ENCODE measurements at places on chromosomes 7 and 10. TPM values are rescaled to one million over a fixed set of nuclear protein-coding genes. Genes with fewer than 3 reads are reported as not detected.

- peak; percentile 23 for DNase-seq
These were observed 109.4 kb downstream of the ABLIM1 start for GRCh38 chr10:114548662-114549061.

Gene FZD8
- total RNA-seq: 7.0 TPM

Gene COPG2
- 24.7 TPM for total RNA-seq

Gene TMEM178B
- not detected for total RNA-seq

GRCh38 chr7:101743995-101744360 is 73.4 kb upstream of the CUX1 start:
- no peak for DNase-seq

Gene PDGFA
- total RNA-seq: 42.0 TPM
